ENCODE measurements at places on chromosomes 3 and 15. TPM values are rescaled to one million over a fixed set of nuclear protein-coding genes. Genes with fewer than 3 reads are reported as not detected.

IGDCC3 gene
- not detected for total RNA-seq

LRRC49 gene
- 4.7 TPM for total RNA-seq

GHSR gene
- total RNA-seq = not detected

ISL2 gene
- total RNA-seq = not detected

NANOGP8 gene
- total RNA-seq = 0.43 TPM

ERICH6 gene
- not detected for total RNA-seq

DNA sequence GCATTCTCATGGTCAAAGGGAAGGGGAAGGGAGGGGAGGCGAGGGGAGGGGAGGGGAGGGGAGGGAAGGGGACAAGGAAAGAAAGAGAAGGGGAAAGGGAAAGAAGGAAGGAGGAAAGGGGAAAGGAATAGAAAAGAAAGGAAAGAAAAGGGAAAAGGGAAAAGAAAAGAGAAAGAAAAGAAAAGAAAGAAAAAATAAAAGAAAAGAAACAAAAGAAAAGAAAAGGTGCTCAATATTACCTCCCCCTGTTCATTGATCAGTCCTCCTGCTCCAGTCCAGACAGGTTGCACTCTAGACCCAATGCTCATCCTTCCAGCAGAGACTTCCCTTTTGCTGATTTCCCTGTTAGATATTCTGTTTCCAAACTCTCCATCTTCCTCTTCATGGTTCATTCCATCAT, 18.0 kb upstream of the OR5K3 start:
- no peak overlapping the region for H3K4me3 ChIP-seq
- no peaks in the 10 kb centered on the region for H3K27me3 ChIP-seq
- H3K36me3 ChIP-seq = no peaks in the 10 kb centered on the region
- DNase-seq = no peak
- no peaks in the 10 kb centered on the region for H3K4me1 ChIP-seq
- H3K27ac ChIP-seq = no peak overlapping the region

GRCh38 chr15:39110746-39111145, 470.1 kb upstream of the THBS1 start:
- no peak for DNase-seq
- H3K27ac ChIP-seq = no peak overlapping the region
- no peaks in the 10 kb centered on the region for H3K27me3 ChIP-seq

DNA sequence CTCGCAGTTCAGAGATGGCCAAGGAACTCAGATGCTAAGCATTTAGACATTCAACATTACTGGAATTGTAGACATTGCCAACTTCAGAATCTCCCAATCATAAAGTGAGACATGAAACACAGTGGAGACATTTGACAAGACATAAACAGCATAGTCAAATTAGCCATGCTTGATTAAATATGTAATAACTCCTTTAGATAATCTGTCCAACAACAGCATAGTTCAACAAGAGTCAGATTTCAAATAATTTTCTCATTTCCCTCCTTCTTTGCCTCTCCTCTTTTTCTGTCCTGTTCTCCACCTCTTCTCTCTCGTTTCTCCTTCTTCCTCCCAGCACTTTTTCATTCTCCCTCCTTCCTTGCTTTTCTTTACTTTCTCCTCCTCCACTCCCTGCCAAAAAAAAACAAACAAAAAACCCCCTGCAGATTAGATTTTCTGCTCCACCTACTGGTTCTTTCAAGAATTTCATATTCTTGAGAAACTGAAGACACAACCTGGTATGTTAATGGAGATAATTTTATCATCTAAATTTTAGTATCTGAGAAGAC, 20.2 kb downstream of the CPOX start:
- no peak for DNase-seq
- H3K4me1 ChIP-seq = no peaks in the 10 kb centered on the region

DNA sequence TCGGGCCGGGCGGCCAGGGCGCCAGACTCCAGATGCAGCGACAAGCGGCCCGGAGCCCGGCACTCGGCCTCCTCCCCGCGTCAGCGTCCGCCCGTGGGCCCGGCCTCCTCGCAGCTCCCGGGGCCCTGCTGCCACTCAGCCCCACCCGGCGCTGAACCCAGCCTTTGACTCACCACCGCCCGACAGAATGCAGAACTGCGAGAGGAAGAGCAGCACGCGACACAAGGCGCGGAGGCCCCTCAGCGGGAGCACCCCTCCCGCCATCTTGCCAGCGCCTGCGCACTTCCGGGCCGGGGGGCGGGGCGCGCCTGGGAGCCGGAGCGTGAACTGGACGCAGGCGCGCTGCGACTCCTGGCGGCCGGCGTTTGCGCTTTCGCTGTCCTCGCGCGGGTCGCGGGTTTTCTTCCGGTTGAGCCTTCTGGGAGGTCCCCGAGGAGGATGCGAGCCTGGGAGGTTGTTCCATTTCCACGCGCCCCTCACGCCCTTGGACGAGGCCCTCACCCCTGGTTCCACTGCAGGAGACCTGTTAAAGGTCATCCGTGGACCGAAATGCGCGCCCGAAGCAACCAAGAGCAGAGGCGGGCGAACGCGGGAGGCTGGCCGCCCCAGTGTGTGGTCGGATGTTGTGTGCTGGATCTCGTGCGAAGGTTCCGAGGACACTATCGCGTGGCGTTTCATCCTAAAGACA, at the start of gene TM2D3:
TM2D3 (minus strand) TSS at position 284 of the 688 bp plus-strand sequence; CDS start at position 264, 20 bp downstream.
- H3K27ac ChIP-seq = peak within 1 kb of the TSS; percentile 96
- peaks cover 25% of the 10 kb centered on the region for H3K4me1 ChIP-seq
- peak; percentile 87 for DNase-seq
- peak within 1 kb of the TSS; percentile 92 for H3K4me3 ChIP-seq
- peaks cover 4% of the 10 kb centered on the region for H3K36me3 ChIP-seq

GRCh38 chr15:38898236-38898635, 333.6 kb upstream of the RASGRP1 start:
- no peak for DNase-seq
- H3K27me3 ChIP-seq = no peaks in the 10 kb centered on the region
- no peak overlapping the region for H3K27ac ChIP-seq
- H3K36me3 ChIP-seq = no peaks in the 10 kb centered on the region
- H3K4me3 ChIP-seq = no peak overlapping the region
- no peaks in the 10 kb centered on the region for H3K4me1 ChIP-seq

GRCh38 chr3:279325-279724, 82.8 kb downstream of the CHL1 start:
- no peak for DNase-seq
- no peak overlapping the region for H3K4me3 ChIP-seq
- H3K36me3 ChIP-seq = no peaks in the 10 kb centered on the region
- H3K4me1 ChIP-seq = no peaks in the 10 kb centered on the region
- H3K27me3 ChIP-seq = no peaks in the 10 kb centered on the region

GRCh38 chr3:104474011-104474410, 892.7 kb upstream of the ALCAM start:
- H3K4me3 ChIP-seq = no peak overlapping the region
- no peaks in the 10 kb centered on the region for H3K36me3 ChIP-seq
- H3K27me3 ChIP-seq = no peaks in the 10 kb centered on the region

DNA sequence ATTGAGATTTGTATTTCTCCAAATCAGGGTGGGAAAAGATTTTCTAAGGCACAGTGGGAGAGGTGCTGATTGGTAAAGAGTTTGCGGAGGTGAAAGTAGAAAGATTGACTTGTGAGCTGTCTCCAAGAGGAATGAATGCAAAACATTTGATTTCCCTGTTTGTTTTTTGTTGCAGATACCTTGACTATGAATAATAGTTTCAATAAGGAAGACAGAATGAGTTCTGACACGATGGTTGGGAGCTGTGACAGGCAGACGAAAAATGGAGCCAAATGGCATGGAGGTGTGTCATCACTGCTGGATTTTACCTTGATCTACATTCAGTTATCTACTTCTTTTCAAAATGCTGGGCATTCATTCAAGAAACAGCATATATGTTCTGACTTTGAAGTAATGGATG, 145.1 kb downstream of the NFKBIZ start:
- DNase-seq = no peak
- no peak overlapping the region for H3K27ac ChIP-seq

GRCh38 chr3:38984110-38984509, 67.6 kb downstream of the SCN11A start:
- H3K27ac ChIP-seq = no peak overlapping the region
- H3K4me1 ChIP-seq = no peaks in the 10 kb centered on the region
- H3K27me3 ChIP-seq = no peaks in the 10 kb centered on the region
- DNase-seq = no peak

GRCh38 chr3:107988460-107989175, 102.2 kb downstream of the CD47 start:
- DNase-seq = no peak
- no peaks in the 10 kb centered on the region for H3K4me1 ChIP-seq
- no peaks in the 10 kb centered on the region for H3K36me3 ChIP-seq
- H3K4me3 ChIP-seq = no peak overlapping the region

DNA sequence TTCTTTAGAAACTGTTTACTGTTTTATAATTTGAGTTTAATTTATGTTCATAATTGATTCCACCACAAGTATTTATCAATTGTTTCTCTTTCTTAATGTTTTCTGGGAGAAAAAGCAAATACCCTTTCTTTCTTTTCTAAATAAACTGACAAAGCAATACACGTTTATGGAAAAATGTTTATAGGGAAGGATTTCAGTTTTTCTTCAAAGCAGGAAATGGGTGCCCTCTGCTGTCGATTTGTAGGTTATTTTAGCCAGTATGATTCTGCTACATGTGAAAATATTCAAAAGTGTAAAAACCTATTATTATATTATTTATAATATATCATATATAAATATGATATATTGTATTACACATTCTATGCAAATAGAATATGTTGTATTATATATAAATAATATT, 921.0 kb upstream of the ROBO1 start:
- H3K36me3 ChIP-seq = no peaks in the 10 kb centered on the region
- no peaks in the 10 kb centered on the region for H3K4me1 ChIP-seq
- H3K27ac ChIP-seq = no peak overlapping the region
- no peaks in the 10 kb centered on the region for H3K27me3 ChIP-seq
- DNase-seq = no peak

GRCh38 chr15:67570875-67571647, 28.6 kb downstream of the MAP2K5 start:
- no peak for DNase-seq
- no peaks in the 10 kb centered on the region for H3K36me3 ChIP-seq
- H3K27me3 ChIP-seq = no peaks in the 10 kb centered on the region
- no peaks in the 10 kb centered on the region for H3K4me1 ChIP-seq
- no peak overlapping the region for H3K27ac ChIP-seq
- H3K4me3 ChIP-seq = no peak overlapping the region
